ENCODE measurements at places on chromosomes 5 and 9.

DNA sequence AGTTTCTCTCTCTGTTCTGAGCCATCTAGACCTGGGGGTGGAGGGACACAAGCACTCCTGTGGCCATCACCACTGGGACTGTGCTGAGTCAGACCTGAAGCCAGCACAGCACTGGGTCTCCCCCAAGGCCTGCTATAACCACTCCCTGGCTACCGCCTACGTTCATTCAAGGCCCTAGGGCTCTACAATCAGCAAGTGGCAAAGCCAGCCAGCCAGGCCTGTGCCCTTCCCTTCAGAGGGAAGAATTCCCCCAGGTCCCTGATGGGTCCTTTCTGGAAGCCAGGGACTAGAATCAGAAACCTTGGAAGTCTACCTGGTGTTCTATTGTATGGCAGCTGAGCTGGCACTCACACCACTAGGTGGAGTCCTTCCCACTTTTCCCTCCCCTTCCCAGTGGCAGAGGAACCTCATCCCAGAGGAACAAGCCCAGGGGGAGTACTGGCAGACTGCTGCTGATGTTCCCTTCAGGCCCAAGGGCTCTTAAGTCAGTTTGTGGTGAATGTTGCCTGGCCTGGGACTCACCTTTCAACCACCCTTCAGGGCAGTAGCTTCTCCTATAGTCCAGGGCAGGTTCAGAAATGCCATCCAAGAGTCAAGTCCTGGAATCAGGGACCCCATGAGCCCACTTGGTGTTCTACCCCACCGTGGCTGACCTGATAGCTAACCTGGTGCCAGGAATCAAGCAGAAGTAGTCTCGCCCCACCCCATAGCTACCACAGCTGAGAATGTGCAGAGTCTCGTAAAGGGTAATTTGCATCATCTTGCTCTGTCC is 20.0 kb downstream of the JMY start:
- DNase-seq, result no peak

DNA sequence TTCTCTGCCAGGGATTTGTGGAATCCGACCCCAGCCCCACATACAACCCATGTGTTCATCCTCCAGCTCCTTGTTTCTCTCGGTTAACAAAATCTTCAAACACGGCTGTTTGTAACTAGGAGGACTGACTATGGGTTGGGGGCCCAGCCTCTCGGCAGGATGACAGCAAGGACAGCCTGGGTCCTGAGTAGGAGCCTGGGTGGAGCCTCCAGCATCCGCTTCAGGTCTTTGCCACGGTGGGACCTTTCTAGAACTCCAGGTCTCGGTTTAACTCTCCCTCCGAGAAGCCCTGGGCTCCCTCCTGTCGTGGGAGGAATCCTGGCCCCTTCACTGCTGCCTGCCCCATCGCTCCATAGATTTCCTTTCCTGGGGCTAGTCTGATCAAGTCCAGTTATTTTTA is 248.5 kb downstream of the PBX3 start:
- DNase-seq, result no peak

- peak; percentile 47 for DNase-seq
Observed at GRCh38 chr5:54186912-54187445, 123.4 kb downstream of the ARL15 start.

- DNase-seq, result no peak
Observed at GRCh38 chr5:95449460-95449859, 58.3 kb downstream of the FAM81B start.

GRCh38 chr9:37025071-37025822 is 8.8 kb downstream of the PAX5 start:
- no peak for DNase-seq

- DNase-seq, result peak; percentile 87
Observed at GRCh38 chr5:10331341-10331796, 22.1 kb upstream of the MARCHF6 start.

GRCh38 chr9:136373300-136374182 is at the start of gene CARD9:
Gene CARD9 (minus strand): TSS chr9:136373669. CDS start chr9:136372078, 1,591 bp downstream.
- DNase-seq, result peak; percentile 75

GRCh38 chr5:115947260-115947659 is 15.0 kb upstream of the LVRN start:
- DNase-seq, result no peak

GRCh38 chr5:59436364-59437148 is 457.0 kb downstream of the PDE4D start:
- no peak for DNase-seq

- DNase-seq, result no peak
Observed at GRCh38 chr5:42650084-42650483, 106.5 kb upstream of the CCDC152 start.

- DNase-seq, result no peak
Observed at GRCh38 chr9:121476156-121476555, 23.5 kb downstream of the GGTA1 start.

- no peak for DNase-seq
Observed at GRCh38 chr5:167030500-167031120, 1260.8 kb upstream of the WWC1 start.

DNA sequence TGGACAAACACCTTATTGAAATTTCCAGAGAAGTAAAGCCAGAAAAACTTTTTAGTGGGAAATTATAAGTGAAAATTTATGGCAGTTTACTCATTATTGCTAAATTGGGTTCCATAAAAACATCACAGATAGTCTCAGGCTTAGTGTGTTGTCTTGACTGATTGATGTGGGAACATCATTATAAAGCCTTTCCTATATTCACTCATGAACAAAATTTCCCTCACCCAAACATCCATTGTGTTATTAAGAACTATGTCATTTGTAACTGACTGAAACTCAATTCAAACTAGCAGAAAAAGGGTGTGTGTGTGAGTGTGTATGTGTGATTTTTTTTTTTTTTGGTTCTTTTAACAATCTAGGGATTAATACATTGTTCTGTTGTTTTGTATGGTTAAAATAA is 143.7 kb upstream of the SEMA6A start:
- no peak for DNase-seq

DNA sequence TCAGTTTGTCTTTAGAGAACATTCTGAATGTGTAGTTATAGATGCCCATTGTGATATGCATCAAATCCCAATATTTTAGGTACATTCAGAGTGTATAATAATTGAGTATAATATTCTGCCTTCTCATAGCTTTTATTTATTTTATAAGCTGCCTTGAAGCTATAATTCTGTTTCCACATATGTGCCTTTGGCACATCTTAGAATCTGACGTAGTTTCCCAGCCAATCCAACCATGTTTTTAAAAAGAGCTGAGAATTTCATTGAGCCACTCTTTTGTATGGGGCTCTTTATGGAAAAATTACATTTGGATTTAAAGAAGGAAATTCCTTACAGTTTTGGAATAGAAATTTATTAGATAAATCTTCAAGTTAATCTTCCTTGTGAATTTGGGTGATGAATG is 65.4 kb downstream of the ADCY2 start:
- DNase-seq, result no peak

DNA sequence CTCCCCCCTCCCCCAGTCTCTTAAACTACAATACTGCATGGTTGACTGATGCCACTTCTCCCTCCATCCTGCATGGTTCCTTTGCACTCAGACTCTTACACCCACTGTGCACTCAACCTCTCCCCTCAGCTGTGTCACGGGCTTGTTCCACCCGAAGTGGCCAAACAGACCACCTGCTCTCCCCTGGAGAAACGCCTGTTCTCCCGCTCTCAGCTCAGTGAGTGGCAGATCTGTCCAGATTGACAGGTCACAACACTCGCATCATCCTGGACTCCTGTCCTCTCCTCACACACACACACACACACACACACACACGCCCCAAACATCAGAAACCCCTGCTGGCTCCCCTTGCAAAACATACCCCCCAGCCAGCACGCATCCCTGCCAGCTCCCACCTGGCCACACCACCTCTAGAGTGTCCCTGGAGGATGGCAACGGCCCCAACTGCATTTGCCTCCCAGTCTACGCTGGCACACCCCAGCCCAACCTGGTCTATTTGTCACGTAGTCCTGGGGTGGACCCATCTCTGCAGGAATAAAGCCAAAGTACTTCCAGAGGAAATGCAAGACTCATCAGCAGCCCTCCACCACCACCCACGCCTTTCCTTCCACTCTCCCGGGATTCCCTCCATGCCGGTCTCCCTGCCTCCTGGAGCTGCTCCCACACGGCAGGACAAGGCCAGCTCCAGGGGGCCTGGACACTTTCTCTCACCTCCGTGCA is 2.9 kb downstream of the OR2V1 start:
- DNase-seq, result no peak
